Naive B cell (primary cell): ENCODE measurements at places on chromosomes 16 and 17. TPM values are rescaled to one million over a fixed set of nuclear protein-coding genes. Genes with fewer than 3 reads are reported as not detected.

KCNJ18 gene
- polyA plus RNA-seq: not detected

TAC4 gene
- polyA plus RNA-seq: not detected

SPNS2 gene
- polyA plus RNA-seq: 0.23 TPM

HS3ST3A1 gene
- polyA plus RNA-seq: not detected

SLC6A2 gene
- not detected for polyA plus RNA-seq

KRT12 gene
- polyA plus RNA-seq: not detected

ADAMTS18 gene
- polyA plus RNA-seq: not detected

GJD3 gene
- not detected for polyA plus RNA-seq

KRT27 gene
- polyA plus RNA-seq: not detected

SLC9A5 gene
- not detected for polyA plus RNA-seq

UNC45B gene
- polyA plus RNA-seq: not detected

NOG gene
- polyA plus RNA-seq: 0.16 TPM

TOX3 gene
- polyA plus RNA-seq: not detected

PPP1R1B gene
- polyA plus RNA-seq: not detected

TBC1D3 gene
- not detected for polyA plus RNA-seq

DNAI2 gene
- not detected for polyA plus RNA-seq

CD300H gene
- polyA plus RNA-seq: not detected

GNG13 gene
- not detected for polyA plus RNA-seq

KRTAP4-1 gene
- not detected for polyA plus RNA-seq

KRTAP17-1 gene
- not detected for polyA plus RNA-seq

TEDC2 gene
- not detected for polyA plus RNA-seq

PRR35 gene
- polyA plus RNA-seq: not detected

INCA1 gene
- 0.41 TPM for polyA plus RNA-seq

SLC16A5 gene
- 1.5 TPM for polyA plus RNA-seq

CLDN9 gene
- polyA plus RNA-seq: not detected

SF3B3 gene
- 76.1 TPM for polyA plus RNA-seq

CDIPT gene
- polyA plus RNA-seq: 71.1 TPM

EXOC3L1 gene
- polyA plus RNA-seq: not detected

C17orf67 gene
- polyA plus RNA-seq: 0.15 TPM

P2RX5 gene
- polyA plus RNA-seq: 605 TPM

SMCR8 gene
- polyA plus RNA-seq: 9.2 TPM

C1QTNF1 gene
- not detected for polyA plus RNA-seq

SYNRG gene
- polyA plus RNA-seq: 56.5 TPM

NUP85 gene
- 38.2 TPM for polyA plus RNA-seq

ABCA6 gene
- polyA plus RNA-seq: not detected
